ENCODE measurements at places on chromosomes 7 and 10.
A peak's percentile ranks its signal among the peaks of the same experiment; 100 is the strongest.

GRCh38 chr7:66604198-66604597 is 24.5 kb upstream of the KCTD7 start:
- DNase-seq = no peak

DNA sequence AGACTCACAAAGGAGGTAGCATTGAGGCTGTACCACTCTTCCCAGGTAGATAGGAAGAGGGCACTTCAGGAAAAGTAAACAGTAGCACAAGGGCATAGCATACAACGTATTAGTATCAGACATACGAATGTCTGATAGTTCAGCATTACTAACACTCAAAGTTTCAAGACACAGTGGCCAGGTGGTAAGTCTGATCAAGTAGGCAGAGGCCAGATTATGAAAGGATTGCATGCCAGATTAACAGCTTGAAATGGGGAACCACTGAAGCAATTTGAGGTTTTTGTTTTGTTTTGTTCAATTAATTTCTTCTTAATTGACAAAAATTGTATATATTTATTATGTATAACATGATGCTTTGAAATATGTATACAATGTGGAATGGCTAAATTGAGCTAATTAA is 45.7 kb upstream of the IL6 start:
- DNase-seq = no peak

- no peak for DNase-seq
These were observed 34.7 kb downstream of the GRID1 start for GRCh38 chr10:86331861-86332260.

DNA sequence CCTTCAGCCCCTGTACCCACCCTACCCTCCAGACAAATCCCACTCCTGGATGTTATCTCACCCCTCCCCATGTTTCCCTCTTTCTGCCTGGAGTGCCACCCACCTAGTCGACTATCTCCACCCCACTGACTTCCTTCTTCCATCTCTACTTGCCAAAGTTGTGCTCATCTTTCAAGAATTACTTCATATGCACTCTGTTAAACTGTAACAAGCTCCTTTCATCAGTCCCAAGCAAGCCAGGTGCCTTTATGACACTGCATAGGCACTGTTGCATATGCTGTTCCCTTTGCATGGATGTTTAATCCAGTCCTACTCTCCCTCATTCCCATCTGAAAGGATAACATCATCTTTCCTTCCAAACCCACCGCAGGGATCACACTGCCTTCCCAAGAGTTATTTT is 8.9 kb upstream of the CDK1 start:
- DNase-seq = no peak

DNA sequence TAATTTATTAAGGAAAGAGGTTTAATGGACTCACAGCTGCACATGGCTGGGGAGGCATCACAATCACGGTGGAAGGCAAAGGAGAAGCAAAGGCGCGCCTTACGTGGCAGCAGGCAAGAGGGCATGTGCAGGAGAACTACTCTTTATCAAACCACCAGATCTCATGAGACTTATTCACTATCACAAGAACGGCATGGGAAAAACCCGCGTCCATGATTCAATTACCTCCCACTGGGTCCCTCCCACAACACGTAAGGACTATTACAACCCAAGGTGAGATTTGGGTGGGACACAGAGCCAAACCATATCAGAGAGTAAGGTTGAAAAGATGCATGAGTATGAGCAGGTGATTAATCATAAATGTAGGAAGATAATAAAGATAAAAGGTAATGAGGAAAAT is 3.2 kb upstream of the JCAD start:
- no peak for DNase-seq

DNA sequence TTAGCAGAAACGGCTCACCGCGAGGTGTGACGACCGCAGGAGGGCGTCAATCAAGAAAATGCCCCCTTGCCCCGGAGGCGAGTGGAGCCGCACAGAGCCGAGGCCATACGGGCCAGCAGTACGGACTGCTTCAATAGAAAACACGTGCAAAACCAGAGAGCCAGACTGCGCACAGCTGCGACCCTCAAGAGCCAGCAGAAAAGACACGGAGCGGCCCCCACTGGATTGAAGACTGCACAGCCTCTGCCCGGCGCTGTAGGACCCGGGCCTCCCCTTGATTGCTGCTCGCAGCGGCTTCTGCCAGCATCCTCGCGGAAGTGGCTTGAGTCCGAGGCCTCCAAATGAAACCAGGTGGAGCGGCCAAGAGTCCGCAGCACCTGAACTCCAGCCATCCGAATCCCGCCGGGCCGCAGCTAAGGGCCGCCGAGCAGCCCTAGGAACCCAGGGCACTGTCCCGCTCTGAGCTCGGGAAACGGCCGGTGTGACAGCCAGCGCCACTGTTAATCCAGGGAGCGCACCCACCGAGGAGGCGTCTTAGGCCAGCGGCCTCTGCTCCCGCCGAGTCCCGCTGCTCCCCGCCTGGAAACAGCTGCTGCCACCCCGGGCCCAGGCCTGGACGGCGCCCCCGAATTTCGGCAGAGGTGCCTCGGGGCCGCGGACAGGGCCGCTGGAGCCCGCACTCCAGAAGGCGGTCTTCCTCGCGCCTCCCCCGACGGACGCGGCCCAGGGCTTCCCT is 660 bp upstream of the HHEX start:
- peak; percentile 18 for DNase-seq

GRCh38 chr7:15781944-15782343 is 95.5 kb upstream of the MEOX2 start:
- DNase-seq = no peak

GRCh38 chr10:17229016-17229716 is 1.1 kb downstream of the VIM start:
- DNase-seq = peak; percentile 79

DNA sequence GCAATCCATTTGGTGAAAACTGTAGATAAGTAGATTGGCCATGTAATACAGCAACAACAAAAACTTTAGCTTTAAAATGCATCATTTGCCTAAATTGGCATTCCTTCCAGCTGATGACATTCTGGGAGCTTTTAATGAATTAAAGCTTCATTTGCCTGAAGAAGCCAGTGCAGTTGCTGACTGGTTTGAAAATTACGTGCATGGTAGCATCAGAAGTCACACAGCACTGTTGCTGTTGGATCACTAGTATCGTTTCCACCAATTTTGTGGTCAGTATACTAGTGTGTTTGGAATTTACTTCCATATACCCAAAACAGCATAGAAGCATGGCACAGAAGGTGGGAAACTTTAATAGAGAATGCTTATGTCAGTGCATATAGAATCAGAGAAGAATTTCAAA is 194.9 kb downstream of the ETV1 start:
- no peak for DNase-seq

DNA sequence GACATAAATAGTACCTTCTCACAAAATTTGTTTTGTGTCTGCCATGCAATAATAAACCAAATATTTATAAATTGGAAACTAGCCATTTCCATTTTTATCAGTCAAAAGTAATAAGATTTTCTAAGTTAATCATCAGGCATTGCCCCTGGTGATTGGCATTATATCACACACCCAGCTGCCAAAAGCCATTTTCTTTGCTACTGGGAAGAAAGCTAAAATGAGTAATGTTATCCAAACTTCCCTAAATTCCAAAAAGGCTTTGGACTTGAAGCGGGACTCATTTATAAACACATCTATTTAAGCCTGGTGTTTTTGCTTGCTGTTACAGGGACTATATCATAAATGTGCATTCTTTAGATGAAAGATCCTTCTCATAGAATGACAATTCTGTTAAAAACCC is 86.0 kb downstream of the AKR1D1 start:
- no peak for DNase-seq

DNA sequence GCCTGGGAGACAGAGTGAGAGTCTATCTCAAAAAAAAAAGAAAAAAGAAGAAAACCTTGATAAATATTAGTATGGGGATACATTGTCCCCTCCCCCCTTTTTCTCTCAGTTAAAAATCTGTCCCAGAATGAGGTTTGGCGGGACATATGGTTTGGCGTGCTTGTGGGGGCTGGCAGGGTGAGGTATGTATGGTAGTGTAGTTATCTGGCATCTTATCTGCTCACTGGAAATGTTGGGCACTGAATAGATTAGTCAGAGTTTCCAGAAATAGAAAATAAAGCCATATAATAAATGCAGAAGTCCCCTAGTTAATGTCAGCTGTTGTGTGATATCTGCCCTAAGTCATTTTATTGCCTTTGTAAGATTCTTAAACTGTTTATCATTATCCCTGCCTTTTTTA is 397.5 kb upstream of the GALNT17 start:
- DNase-seq = no peak

DNA sequence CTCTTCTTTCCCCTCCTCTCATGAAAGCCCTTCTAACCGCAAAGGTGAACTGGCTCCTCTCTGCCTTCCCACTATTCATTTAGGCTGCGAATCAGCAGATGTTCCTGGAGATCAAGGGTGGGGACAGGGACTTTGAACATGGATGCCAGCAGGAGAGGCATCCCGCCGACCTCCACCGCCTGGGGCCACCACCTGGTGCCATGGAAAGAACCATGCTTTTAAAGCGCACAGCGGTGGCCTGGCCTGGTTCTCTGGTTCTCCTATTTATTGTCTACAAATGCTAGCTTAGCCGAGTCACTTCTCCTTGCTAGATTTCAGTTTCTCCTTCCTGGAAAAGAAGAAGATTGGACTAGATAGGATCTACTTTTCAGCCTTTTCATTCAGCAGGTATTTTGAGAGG is 43.2 kb upstream of the KCNMA1 start:
- DNase-seq = no peak

- no peak for DNase-seq
These were observed 36.3 kb downstream of the AKR1B1 start for GRCh38 chr7:134422638-134423037.

GRCh38 chr10:14022954-14023672 is 307.6 kb downstream of the FRMD4A start:
- DNase-seq = no peak

GRCh38 chr10:97771055-97771891 is 526 bp downstream of the SFRP5 start:
- no peak for DNase-seq

DNA sequence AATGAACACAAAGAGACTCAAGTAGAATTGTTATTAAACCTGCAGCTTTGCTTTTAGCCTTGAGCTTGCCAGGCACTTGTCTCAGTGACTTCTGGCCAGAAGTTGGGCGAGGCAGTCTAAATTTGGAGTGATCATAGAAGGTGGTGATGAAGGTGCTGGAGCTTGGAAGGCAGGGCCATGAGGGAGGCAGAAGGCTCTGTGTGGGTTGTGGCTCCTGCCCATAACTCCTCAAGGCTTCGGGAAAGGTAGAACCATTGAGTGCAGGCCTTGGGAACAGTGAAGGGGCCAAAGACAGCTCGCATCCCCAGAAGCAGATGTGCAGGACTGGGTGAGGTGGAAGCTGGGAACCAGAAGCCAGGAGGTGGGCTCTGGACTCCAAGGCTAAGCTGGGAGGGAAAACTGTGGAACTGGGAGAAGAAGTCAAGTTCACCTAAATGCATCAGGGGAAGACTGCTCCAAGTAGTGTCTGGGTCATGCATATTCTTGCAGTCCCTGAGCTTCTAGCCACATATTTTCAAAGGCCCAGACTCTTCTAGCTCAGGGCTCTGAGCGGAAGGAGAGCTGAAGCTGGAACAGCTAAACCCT is 111.1 kb upstream of the HABP2 start:
- no peak for DNase-seq

GRCh38 chr7:102054158-102054557 is 232.5 kb upstream of the SH2B2 start:
- DNase-seq = no peak

DNA sequence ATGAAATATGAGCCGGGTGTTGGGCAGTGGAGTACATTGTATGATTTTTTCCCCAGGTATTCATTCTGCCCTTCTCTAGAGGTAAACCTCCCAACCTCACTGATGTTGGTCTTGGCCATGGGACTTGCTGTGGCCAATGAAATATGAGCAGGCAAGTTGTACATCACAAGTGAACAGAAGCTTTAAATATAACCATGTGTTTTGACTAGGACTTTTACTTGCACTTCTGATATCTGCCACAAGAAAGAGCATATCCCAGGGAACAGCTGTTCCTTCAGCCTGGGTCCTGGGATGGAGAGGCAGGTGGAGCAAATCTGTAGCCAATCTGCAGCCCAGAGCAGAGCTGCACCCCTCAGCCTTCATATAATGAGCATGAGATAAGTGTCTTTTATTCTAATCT is 109.8 kb upstream of the PALS2 start:
- DNase-seq = no peak

- no peak for DNase-seq
These were observed 37.8 kb downstream of the PTPRN2 start for GRCh38 chr7:158549616-158550393.

DNA sequence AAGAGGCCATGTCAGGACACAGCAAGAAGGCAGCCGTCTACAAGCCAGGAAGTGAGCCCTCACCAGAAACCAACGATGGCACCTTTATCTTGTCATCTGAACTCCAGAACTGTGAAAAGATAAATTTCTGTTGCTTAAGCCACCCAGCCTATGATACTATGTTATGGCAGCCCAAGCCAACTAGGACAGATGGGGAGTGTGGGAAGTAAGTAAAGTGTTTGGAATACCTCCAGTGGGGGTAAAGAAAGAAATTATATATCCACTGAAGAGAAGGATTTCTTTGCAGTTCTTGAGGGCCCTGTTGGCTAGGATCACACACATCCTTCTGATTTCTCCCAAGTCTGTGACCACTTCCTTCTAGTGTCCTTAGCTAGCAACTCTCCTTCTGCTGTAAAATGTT is 384.4 kb downstream of the TNS3 start:
- DNase-seq = no peak

GRCh38 chr10:81135851-81136250 is 598.1 kb downstream of the SH2D4B start:
- no peak for DNase-seq

- DNase-seq = no peak
These were observed 60.9 kb downstream of the RBM20 start for GRCh38 chr10:110704906-110705476.

DNA sequence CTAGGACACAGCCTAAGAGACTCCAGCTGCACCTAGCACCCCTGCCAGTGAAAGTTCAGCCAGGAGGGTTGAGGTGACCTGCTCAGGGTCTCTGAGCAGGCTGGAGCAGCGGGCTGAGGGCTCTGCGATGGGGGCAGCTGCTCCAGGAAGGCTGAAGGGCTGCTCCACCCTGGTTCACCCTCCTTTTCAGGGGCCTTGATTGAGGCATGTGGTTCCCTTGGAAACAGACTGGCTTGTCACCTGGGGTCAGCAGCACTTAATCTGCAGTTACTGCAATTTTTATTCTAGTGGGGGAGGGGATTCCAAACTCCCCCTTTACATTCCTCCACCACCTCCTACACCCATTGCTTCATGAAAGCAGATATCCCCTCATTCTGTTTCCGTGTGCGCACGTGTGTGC is 85.3 kb upstream of the UNC5B start:
- DNase-seq = no peak

- DNase-seq = no peak
These were observed 54.7 kb downstream of the EMX2 start for GRCh38 chr10:117597216-117597615.
